ENCODE measurements at places on chromosomes 6 and 20. TPM values are rescaled to one million over a fixed set of nuclear protein-coding genes. Genes with fewer than 3 reads are reported as not detected.

The TP53TG5 gene
- not detected for total RNA-seq

The EPPIN gene
- total RNA-seq = not detected

The ZBTB2 gene
- total RNA-seq = 7.5 TPM

The C2 gene
- total RNA-seq = 2.0 TPM

The HSPA1B gene
- 94.5 TPM for total RNA-seq

The BANF2 gene
- not detected for total RNA-seq

The TRDN gene
- total RNA-seq = not detected

The CCN6 gene
- total RNA-seq = not detected

The ADGB gene
- not detected for total RNA-seq

The GSTA1 gene
- total RNA-seq = not detected

The PSORS1C2 gene
- not detected for total RNA-seq

The HBS1L gene
- total RNA-seq = 141 TPM

The SNAI1 gene
- 0.11 TPM for total RNA-seq

The GLP1R gene
- not detected for total RNA-seq

The F13A1 gene
- under 0.01 TPM for total RNA-seq

The POU3F2 gene
- total RNA-seq = not detected

The SPDEF gene
- total RNA-seq = not detected

The C6orf118 gene
- not detected for total RNA-seq

The FHL5 gene
- total RNA-seq = not detected

The CALHM6 gene
- total RNA-seq = 0.89 TPM

The SPATA2 gene
- 1.2 TPM for total RNA-seq

The PIGT gene
- 21.1 TPM for total RNA-seq

The GMNN gene
- total RNA-seq = 18.1 TPM

The VSX1 gene
- total RNA-seq = not detected

The ADTRP gene
- 6.9 TPM for total RNA-seq

The SPINT4 gene
- not detected for total RNA-seq

The STX16 gene
- 68.6 TPM for total RNA-seq

The BHLHE23 gene
- not detected for total RNA-seq

The C6orf163 gene
- 2.1 TPM for total RNA-seq

The BPI gene
- total RNA-seq = not detected

The HRH3 gene
- not detected for total RNA-seq

The GPANK1 gene
- total RNA-seq = 13.0 TPM

The LRRN4 gene
- not detected for total RNA-seq

The ZNF334 gene
- total RNA-seq = 4.8 TPM

The SSTR4 gene
- not detected for total RNA-seq

The SPATA25 gene
- 1.5 TPM for total RNA-seq

The SRPK1 gene
- total RNA-seq = 111 TPM

The PBOV1 gene
- total RNA-seq = not detected

The ABHD16B gene
- total RNA-seq = not detected

The BMP6 gene
- 3.7 TPM for total RNA-seq

The C6orf132 gene
- 1.5 TPM for total RNA-seq

The SLC2A4RG gene
- total RNA-seq = 32.0 TPM

The C20orf96 gene
- total RNA-seq = 3.1 TPM

The MAS1 gene
- not detected for total RNA-seq

The GSTA3 gene
- total RNA-seq = not detected

The CRIP3 gene
- total RNA-seq = not detected

The STX11 gene
- 0.77 TPM for total RNA-seq

The SFT2D1 gene
- 62.1 TPM for total RNA-seq

The ENTPD6 gene
- total RNA-seq = 99.5 TPM

The SPATS1 gene
- not detected for total RNA-seq

The GMEB2 gene
- 11.1 TPM for total RNA-seq

The FOXS1 gene
- 0.12 TPM for total RNA-seq

The MYL9 gene
- 7.2 TPM for total RNA-seq

The PNPLA1 gene
- not detected for total RNA-seq
